Epithelial cell of umbilical artery (primary cell): ENCODE measurements at places on chromosomes 13 and 19. TPM values are rescaled to one million over a fixed set of nuclear protein-coding genes. Genes with fewer than 3 reads are reported as not detected.

Gene NLRP9
- total RNA-seq: not detected in 2 replicates

Gene NPHS1
- total RNA-seq: not detected in 2 replicates

Gene CATSPERD
- total RNA-seq: not detected in 2 replicates

Gene APOC1
- 0.91 and 4.5 TPM in 2 replicates for total RNA-seq

Gene IGFL4
- 0.15 TPM in 1 of 2 replicates, not detected in the other for total RNA-seq

Gene MYH14
- total RNA-seq: under 0.01 TPM in 1 of 2 replicates, not detected in the other

Gene PLIN5
- total RNA-seq: 1.4 TPM in 1 of 2 replicates, not detected in the other

Gene PLK5
- total RNA-seq: not detected in 2 replicates

Gene AKAP8
- 15.7 and 19.5 TPM in 2 replicates for total RNA-seq

Gene KLK12
- not detected in 2 replicates for total RNA-seq

Gene PIAS4
- 17.9 and 24.2 TPM in 2 replicates for total RNA-seq

Gene IL17D
- total RNA-seq: 2.6 and 3.6 TPM in 2 replicates

Gene CERS1
- total RNA-seq: 2.0 and 5.8 TPM in 2 replicates

Gene ICAM4
- 0.65 and 1.4 TPM in 2 replicates for total RNA-seq

Gene OR7C1
- not detected in 2 replicates for total RNA-seq

Gene ZNF225
- 4.5 and 7.6 TPM in 2 replicates for total RNA-seq

Gene NLRP5
- total RNA-seq: not detected in 2 replicates

Gene FOXA3
- total RNA-seq: under 0.01 TPM in 1 of 2 replicates, not detected in the other

Gene RNF17
- total RNA-seq: not detected in 2 replicates

Gene GSK3A
- total RNA-seq: 12.9 and 13.6 TPM in 2 replicates

Gene ZNF304
- total RNA-seq: 7.4 and 7.8 TPM in 2 replicates

Gene ZNF667
- total RNA-seq: 1.6 and 1.8 TPM in 2 replicates
